ENCODE measurements at places on chromosomes 12 and 14.

GRCh38 chr12:6919588-6919987 lies 5.2 kb downstream of the ENO2 start:
- DNase-seq, result no peak

DNA sequence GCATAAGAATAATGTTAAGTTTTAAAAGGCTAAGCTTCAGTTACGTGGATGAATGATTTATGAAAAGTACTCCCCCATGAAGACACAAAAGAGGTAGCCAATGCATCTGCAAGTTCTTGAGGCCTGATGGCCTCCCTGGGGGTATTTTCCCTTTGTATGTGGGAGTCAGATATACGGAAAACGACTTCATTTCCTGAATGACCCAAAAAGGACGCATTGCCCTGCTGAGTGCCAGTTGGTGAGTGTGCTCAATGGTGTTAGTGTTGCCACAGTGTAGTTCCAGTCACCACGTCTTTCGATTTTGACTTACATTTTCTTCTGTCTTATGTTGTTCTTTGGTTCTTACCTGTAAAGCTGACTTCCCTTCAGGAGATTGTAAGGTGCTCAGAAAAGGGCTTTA lies 8.0 kb downstream of the ETV6 start:
- no peak for DNase-seq

DNA sequence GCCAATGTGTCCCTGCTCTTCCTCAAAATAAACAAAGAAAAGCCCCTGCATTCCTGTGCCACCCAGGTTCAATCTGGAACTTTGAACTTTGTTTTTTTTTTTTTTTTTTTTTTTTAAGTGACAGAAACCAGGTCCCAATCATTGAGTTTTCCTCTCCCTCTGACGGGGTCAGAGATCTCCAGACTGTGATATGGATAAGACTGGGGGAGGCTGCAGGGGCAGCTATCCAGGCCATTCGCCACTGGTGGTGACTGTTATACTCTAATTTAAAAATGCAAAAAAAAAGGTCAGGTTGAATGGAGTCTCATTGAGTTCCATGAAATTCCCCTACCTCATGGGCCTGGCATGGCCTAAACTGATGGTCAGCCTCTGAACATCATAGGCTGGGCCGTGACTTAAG lies 57.0 kb downstream of the TMX1 start:
- DNase-seq, result no peak

DNA sequence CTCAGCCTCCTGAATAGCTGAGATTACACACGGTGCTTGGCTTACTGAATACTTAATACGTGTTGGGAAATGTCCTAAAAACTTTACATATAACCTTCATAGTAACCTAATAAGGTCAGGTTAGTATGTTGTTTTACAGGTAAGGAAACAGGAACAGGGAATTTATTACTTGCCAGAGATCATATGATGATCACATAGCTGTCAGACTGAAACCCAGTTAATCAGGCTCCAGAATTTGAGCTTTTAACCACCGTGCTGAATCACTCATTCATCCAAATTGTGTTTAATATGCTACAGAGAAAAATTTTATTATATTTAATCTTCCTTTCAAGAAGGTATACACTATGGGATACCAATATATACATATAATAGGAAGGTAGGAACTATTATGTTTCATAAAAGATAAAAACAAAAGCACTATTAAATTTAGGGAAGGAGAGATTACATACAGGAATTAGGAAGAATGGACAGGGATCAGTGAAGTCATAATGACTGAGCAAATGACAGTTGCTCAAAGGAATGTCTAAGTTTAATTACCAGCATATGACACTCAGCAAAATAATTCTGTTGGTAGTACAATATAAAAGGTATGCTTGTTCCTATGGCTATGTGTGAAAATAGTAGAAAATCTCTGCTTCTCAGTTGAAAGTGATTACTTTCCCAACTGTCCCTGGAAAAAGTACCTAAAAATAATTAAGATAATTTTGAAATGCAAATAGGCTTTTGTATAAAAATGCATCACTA lies 59.3 kb downstream of the HEATR5A start:
- no peak for DNase-seq

DNA sequence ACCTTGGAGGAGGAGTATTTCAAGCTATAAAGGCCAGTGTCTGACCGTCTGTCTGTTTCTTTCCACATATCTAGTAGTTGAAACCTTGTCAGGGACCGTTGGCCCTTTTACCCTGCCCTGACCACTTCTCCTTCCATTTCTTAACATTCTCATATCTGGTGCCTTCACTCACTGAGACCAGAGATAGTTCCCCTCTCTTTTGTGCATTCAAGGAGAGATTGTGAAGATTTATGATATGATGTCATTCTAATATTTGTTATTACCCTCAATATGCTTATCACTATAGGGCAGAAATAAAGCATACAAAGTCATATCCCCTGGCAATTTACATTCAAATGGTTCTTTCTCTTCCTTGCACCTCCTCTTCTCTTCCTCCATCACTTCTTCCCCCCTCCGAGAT lies 83.3 kb downstream of the PLXNC1 start:
- DNase-seq, result no peak

DNA sequence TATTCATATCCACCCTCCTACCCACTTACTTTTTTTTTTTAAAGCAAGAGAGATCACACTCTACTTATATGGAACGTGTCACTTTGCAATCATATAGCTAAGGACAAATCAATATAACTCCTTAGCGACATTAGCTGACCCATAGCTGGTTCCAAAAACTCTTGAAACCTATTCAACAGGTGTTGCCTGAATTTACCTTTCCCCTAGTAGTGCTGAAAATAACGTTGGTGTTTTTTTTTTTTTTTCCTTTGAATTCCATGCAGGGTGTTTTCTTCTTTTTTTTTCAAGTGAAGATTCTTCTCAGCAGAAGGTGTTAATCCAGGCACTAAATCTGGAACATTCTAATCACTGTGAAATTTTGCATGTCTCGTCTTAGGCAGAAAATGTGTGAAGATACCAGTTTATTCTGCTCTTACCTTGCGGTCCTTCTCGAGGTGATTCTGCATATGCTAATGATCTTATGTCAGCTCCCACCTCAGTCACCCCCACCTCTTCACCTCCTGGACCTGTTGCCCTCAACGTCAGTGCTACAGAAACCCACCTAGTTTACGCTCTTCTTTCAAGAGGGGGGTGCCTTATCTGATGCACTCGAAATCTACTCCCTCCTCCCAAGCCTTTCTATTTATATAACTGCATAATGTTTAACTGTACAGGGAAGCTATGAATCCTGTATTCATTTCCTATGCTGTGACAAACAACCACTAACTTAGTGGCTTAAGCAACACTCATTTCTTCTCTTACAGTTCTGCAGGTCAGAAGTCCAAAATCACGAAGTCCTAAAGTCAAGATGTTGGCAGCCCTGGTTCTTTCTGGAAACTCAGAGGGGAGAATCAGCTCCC lies 7.1 kb upstream of the VPS37B start:
- no peak for DNase-seq

DNA sequence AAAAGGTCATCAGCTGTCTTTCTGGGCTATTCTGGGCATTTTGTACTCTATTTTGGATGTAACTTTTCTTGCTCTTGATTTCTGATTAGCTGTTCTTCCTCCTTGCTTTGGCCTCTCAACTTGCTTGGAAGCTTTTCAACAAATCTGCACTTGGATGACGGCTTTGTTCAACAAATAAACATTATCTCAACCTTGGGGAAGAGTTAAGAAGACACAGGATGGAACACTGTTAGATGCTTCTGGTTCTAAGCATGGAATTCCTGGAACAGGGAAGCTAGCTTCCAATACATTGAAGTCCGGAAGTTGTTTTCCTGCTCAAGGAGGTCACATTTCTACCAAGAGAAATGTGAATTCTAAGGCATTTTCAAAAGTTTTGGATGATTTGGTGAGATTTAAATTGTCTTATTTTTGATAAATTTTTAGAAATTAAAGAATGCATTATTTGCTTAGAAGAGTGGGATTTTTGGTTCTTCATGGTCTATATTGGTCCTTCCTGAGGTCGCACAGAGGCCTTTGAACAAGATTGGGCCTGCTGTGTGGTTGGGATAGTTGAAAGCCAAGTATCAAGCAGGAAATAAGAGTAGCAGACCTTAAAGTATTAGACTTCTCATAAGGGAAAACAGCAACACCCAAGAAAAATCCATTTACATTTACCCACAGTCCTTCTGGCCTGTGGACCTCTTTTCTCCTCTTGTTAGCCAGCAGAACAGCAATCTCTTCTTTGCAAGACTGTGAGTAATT lies 59.2 kb downstream of the PPFIBP1 start:
- DNase-seq, result no peak

GRCh38 chr14:76953311-76953945 lies 75.1 kb downstream of the IRF2BPL start:
- no peak for DNase-seq

DNA sequence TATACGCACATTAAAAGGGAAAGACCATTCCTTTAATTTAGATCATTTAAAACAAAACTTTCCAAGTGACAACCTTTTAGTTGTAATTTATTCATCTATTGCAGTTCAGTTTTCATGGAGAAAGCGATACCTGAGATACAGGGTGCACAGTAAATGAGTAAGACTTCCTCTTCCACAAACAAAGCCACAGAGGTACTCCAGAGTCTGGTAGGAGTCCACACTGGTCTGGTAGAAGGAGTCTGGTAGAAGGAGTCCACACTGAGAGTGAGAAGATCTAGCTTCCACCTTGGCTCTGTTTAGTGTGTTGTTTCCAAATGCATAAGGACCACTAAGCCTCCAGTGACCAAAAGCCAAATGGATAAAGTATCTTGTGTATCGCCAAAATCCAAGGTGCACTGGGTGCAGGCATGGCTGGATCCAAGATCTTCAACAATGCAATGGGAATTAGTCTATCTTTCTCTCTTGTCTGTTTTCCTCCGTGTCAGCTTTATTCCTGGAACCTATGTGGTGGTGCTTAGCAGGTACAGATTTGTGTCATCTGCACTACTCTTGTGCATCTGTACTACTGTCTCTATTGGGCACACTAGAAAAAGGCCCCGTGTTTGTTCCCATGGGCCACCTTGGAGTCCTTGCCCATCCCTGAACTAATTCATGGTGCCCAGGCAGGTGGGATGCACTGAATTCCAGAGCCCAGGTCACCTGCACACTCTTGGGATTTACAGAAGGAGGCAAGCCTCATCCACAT lies 331.1 kb downstream of the BCL11B start:
- no peak for DNase-seq

- DNase-seq, result no peak
These were observed 74.7 kb downstream of the NIN start for GRCh38 chr14:50756300-50756699.

DNA sequence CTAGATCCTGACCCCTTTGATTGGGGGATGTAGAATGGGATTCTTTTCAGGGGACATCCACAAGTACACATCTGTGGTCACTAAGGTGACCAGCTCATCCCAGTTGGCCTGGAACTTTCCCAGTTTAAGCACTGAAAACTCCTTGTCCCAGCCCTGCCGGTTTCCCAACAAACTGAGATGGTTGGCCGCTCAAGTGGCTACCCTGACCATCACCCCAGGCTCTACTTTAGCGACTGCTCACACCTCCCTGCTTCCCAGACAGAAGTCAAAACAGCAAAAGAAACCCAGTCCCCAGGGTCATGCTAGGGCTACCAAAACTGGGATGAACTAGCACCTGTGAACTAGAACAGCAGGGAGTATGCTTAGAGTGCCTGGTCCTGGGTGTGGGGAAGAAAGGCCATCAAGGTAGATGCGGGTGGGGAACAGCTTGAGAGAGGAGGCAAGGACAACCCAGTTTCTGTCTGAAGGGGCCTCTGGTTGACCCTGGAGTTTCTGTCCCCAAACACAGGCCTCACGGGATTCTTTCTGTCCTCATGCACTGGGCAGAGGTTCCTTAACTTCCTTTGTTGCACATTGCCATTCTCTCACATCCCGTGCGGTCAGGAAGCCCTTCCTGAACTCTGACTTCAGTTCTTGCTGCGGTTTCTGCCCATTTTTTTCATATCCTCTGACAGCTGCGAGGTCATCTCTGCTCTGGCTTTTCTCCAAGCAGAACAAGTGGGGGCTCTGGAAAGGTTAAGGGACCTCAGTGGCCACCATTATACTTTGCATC lies 1.6 kb downstream of the LTB4R start:
- DNase-seq, result no peak

DNA sequence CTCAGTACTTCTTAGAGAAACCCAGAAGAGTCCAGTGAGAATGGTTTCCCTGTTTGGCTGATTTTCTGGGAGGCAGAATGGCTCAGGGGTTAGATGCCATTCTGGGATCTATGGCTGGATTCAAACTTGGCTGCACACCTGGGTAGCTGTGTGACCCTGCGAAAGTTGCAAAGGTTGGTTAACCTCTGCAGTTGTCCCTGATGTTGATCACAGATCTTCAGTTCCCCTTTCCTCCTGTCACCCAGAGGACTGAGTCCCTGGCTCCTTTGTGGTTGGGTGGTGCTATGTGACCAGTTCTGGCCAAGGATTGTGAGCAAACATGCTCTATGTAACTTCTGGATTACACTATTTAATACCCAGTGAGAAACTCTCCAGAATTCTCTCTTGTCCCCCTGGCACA lies 418.0 kb downstream of the RGS6 start:
- DNase-seq, result no peak

GRCh38 chr14:68140076-68140741 lies 320.6 kb downstream of the RAD51B start:
- peak; percentile 90 for DNase-seq

DNA sequence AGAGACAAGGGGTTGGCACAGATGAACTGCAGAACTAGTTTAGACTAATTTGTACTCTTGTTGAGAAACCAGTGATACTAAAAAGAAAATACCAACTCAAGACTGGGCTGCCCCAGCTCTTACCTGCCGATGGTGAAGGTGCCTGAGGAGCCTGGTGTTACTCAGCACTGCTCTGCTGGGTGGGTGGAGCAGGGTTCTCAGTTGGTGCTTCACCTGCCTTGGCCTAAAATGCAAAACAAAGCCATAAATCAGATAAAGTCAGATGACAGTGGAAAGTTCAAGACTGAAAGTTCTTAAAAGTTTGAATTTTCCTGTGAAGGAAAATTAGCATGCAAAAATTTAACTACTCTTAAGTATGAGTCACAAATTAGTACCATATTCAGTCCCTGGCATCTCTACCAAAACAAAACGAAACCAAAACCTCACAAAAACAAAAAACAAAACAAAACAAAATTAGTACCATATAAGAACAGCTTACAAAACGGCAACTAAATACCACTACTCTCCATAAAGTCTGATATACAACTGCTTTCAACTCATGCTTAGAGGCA lies 21.9 kb downstream of the YBX3 start:
- no peak for DNase-seq

DNA sequence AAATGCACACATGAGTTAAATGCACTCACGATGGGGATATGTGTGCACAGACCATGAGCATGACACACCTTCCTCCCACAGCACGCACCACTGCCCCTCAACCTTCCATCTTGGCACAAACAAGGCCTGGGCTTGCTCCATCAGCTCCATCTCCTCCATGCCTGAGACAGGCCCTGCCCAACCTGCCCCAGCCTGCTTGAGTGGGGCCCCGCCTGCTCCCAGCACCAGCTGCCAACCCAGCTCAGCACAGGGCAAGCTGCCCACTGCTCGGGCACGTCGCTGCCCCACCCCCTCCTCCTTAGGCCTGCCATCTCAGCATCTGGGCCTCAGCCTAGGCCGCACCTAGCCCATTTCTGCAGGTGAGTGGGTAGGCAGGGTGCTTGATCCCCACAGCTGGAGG lies 27.6 kb upstream of the KRT78 start:
- DNase-seq, result peak; percentile 49

- no peak for DNase-seq
These were observed 56.9 kb downstream of the MAP4K5 start for GRCh38 chr14:50475460-50475859.
